Peyer's patch (tissue), 4 donors: ENCODE measurements at places on chromosomes 5 and 9. TPM values are rescaled to one million over a fixed set of nuclear protein-coding genes. Genes with fewer than 3 reads are reported as not detected.

DNA sequence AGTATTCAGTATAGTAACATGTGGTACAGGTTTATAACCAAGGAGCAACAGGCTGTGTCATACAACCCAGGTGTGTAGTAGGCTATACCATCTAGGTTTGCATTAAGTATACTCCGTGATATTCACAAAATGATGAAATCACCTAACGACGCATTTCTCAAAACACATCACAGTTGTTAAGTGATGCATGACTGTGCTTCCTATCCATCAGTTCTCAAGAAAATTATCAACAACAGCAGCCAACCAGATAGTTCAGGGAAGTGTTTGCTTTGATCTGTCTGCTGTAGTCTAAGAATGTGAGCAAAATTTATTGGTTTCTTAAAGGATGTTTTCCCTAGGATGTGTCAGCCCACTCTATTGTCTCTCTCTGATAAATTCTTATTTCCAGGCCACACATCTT, 7.4 kb downstream of the ZBTB26 start:
- no peak for DNase-seq

- no peak for DNase-seq
Observed at GRCh38 chr9:131487621-131488031, 15.1 kb upstream of the POMT1 start.

DNA sequence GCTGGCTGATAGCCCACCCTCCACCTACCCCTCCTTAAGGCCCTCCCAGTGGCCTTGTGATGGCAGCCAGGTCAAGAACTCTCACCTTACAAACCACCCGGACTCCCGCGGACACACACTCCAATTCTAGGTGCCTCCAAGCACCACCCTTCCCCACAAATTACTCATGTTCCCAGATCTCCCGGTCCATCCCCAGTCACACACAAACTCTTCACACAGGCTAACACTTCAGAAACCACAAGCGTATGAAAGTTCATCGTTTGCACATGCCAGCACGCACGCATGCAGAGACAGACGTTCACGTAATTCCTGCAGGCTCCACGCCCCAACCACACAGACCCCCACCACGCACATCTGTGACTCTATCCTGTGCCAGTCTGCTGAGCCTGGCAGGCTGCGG, 18.0 kb downstream of the NR5A1 start:
- DNase-seq = no peak

DNA sequence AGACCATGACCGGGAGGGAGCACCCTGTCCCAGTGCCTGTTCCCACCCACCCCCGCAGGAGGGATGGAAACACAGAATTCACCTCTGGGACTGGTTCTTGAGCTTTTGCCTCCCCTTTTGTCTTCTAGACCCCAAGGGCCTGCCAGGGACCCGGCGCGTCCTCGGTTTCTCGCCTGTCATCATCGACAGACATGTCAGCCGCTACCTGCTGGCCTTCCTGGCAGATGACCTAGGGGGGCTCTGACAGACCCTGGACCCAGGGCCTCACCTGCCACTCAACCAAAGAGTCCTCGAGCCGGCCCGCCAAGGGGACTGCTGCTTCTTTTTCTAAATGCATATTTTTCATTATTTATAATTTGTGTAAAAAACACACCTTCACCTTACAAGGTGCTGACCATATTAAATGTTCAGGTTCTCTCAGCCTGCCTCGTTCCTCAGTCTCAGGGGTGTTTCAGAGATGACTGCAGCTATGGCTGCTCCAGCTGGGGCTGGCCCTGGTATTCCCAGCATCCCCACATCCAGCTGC, 16.9 kb downstream of the CARD19 start:
- peak; percentile 46 for DNase-seq

Gene RAB24
- 58.6 TPM for total RNA-seq

Gene GLDC
- not detected for total RNA-seq

- DNase-seq = no peak
Observed at GRCh38 chr5:94024101-94024500, 282.7 kb upstream of the POU5F2 start.

DNA sequence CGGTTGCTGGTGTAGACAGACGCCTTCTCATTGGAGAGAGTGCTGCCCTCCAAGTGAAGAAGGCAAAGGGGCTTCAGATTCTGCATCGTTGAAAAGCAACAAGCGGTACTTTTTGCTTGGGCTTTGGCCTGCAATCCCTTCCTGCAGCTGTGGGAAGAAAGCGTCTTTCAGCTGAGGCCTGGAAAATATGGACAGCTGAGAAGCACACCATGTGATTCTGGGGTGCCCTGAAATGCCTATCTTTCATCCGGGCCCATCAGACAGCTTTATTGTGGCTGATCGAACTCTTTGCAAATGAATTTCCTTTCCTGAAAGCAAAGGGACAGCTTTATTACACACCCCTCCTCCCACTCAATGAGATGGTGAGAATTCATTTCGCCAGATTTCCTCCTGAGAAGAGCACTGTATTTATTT, 74.0 kb downstream of the NSG2 start:
- DNase-seq = no peak

DNA sequence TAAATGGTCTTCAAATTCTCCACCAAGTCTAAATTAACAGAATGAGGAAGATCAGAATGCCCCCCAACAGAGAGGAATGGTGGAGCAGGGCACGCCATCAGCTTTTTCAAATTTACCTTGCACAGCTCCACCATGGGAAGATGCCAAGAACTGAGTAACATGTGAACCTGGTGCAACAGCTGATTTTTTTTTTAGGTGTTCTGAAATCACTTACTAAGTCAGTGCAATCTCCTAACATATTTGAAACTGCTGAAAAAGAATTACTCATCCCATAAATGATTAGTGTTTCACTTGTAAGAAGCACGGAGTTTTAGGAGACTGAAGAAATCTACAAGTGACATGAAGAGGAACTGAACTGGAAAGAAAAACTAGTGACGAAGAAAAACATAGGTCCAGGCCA, 5.1 kb downstream of the TMEM245 start:
- DNase-seq = no peak
